ENCODE measurements at places on chromosomes 16 and 17.
A peak's percentile ranks its signal among the peaks of the same experiment; 100 is the strongest.

GRCh38 chr17:33520426-33521330, 227.6 kb upstream of the ASIC2 start:
- peak; percentile 10 for DNase-seq

- DNase-seq = no peak
Observed at GRCh38 chr17:28889996-28890395, 7.5 kb downstream of the FLOT2 start.

- no peak for DNase-seq
Observed at GRCh38 chr17:49821916-49822315, 26.0 kb downstream of the TAC4 start.

DNA sequence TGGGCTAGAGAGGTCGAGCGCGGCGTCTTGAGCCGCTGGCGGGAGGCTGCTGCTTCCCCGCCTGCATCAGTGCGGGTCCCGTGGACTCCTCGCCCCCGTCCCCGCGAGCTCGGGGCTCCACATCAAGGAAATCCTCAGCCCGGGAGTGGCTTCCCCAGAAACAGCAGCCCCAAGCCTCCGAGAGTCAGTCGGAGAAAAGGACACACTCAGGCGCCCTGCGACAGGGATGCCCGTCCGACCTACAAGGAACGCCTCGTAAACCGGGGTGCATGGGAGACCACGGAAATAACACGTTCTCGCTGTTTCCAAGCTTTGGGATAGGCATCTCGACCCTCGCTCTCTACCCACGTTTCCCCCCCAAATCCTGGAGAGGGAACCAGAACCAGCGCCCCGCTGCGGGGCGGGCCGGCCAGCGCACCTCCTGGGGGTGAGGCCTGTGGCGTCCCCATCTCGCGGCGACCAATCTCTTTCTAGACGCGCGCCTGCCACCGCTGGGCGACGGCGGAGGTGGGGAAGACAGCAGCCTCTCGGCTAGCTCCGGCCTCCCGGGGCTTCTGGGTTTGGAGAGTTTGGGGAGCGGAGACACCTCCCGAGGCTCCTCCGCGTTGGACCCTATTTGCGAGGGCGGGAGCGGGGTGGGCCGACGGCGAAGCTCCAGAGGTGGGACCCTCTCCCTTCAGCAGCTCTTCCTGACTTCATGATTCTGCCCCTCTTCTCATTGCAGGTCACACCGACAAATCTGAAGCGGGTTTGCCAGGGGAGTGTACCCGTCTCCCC, 759 bp upstream of the TP53I13 start:
- DNase-seq = no peak

GRCh38 chr16:22624038-22624799, 113.5 kb downstream of the NPIPB5 start:
- no peak for DNase-seq

DNA sequence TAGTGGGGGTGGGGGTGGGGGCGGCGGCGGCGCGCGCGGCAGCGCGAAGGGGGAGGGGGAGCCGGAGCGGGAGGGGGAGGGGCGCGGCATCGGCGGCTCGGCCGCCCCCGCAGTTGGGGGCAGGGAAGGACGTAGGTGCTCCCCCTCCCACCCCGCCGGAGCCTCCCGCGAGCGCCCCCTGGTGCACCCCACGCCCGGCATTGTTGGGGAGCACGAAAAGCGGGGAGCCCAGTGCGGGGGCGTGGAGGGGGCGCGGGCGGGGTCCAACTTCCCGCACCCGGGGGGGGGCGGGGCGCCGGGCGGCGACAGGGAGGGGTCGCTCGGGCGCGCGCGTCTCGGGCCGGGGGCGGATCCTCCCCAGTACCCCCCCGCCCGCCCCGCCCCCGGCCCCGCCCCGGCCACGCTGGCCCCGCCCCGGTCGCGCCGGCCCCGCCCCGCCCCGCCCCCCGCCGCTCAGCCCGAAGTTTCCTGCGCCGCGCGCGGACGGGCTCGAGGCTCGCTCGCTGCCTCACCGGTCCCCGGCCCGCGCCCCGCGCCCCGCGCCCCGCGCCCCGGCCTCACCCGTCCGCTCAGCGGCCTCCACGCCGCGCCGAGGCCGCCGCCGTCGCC, at the start of gene CACNA1H:
CACNA1H (plus strand) TSS at position 456 of the 609 bp plus-strand sequence. CDS start 632 bp downstream, outside the sequence.
- DNase-seq = peak; percentile 33

GRCh38 chr17:58513965-58514769, at the start of gene MTMR4:
MTMR4 (minus strand) TSS chr17:58514638; CDS start chr17:58514407, 231 bp downstream.
- peak; percentile 54 for DNase-seq

DNA sequence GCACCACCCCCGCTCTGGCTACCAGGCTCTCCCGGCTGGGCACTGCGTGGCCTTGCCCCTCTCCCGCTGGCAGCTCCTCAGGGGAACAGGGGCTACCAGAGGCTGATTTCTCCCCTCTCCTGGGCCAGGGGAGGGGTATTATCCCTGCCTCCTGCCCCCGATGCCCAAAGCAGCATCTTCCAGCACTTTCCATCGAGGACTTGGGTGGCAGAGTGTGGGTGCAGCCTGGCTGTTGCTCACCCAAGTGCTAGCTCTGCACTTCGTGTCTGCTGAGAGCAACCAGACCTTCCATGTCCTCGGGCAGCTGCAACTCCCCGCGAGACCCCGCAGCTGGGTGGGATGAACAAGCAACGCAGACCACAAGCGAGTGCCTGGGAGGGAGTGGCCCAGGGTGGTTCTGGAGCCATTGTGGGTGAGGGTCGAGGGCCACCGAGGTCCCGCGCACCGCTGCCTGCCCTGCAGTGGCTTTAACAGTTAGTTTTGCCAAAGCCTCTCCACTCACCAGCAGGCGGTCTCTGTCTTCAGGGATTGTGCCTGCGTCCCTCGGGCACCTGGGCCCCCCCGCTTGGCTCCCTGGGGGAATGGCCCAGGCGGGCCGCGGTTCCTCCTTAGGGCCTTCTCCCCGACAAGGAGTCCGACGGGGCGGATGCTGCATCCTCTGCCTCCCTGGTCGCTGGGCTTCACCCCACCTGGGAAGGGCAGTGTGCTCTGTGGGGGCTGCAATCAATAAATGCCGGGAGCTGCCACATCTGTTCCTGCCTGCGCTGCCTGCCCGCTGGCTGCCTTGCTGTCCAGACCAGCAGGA, 8.4 kb downstream of the SLC25A10 start:
- no peak for DNase-seq

GRCh38 chr16:85006639-85007038, 4.7 kb downstream of the ZDHHC7 start:
- no peak for DNase-seq

DNA sequence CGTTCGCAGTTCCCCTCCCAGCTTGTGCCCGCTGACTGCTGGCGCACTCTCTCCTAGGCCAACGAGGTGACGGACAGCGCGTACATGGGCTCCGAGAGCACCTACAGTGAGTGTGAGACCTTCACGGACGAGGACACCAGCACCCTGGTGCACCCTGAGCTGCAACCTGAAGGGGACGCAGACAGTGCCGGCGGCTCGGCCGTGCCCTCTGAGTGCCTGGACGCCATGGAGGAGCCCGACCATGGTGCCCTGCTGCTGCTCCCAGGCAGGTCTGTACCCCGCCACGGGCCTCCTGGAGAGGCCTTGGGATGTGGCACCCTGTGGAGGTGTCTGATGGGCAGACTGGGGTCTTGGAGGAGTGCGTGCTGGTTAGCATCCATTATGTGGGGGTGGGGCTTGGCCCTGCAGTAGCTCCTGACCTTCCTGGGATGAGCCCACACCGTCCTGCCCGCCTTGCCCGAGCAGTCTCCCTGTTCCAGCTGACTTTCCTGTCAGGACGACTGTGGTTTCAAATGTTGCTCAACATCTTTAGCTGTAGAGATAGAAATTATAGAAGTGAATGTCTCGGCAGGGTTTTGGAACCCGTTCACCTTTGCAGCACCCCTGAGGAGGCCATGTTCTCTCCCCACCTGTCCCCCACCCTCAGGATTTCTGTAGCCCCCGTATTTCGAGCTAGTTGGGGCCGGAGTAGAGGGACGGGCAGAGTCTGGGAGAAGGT, 44.9 kb upstream of the CAPN15 start:
- no peak for DNase-seq

GRCh38 chr16:55663225-55663624, 7.4 kb downstream of the SLC6A2 start:
- no peak for DNase-seq

- DNase-seq = peak; percentile 20
Observed at GRCh38 chr17:67689534-67690177, 28.1 kb upstream of the NOL11 start.

GRCh38 chr17:3944485-3945388, 19.5 kb downstream of the ATP2A3 start:
- no peak for DNase-seq

DNA sequence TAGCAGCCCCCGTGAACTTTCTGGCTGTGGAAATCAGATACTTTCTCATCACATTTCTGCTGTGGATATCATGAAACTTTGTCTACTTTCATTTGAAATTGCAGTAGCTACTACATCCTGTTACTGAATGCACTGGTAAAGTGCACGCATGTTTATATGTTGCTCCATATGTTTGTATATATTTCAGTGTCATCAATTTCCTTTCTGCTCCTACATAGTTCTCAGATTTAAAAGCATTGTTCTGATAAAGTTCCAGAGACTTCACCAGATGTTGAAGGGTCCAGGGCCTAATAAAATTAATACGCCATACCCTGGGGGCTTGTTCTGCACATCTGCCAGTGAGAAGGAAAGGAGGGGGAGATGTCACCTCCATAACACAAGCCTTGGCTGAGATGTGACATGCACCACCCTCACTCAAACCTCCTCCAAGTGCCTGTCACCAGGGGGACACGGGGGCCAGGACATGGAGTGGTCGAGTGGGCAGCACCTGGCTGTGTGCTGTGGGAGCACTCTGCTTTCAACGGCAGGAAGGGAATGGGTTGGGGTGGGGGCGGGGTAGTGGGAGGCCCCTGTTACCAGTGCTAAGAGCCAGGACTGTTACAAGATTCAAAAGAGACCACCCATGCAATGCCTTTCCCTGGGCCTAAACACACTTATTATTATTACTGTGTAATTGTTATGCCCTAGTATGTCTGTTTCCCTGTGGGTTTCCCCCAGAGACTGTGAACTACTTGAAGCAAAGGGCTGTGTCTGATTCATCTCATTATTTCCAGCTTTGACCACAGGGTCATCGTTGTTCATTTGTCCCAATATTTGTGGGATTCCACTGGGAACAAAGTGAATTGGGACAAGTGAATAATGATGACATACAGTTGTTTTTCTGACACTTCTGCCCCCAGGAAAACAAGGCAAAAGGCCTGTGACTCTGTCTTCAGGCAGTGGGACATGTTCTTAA, 193.4 kb downstream of the FOXL1 start:
- no peak for DNase-seq

GRCh38 chr16:8675183-8676159, 1.1 kb downstream of the ABAT start:
- peak; percentile 22 for DNase-seq

GRCh38 chr16:61897657-61898056, 138.6 kb downstream of the CDH8 start:
- no peak for DNase-seq

- no peak for DNase-seq
Observed at GRCh38 chr16:50335196-50335958, 33.4 kb downstream of the BRD7 start.

DNA sequence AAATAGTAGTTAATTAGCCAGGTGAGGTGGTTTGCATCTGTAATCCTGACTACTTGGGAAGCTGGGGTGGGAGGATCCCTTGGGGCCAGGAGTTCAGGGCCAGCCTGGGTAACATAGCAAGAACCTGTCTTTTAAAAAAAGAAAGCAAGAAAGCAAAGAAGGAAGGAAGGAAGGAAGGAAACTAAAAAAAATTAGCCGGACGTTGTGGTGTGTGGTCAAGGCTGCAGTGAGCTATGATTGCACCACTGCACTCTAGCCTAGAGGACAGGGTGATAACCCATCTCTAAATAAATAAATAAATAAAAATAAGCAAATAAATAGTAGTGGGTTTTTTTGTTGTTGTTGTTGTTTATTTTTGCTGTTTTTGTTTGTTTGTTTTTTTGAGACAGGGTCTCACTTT, 39.3 kb upstream of the MAP2K6 start:
- DNase-seq = no peak

- no peak for DNase-seq
Observed at GRCh38 chr17:67137860-67138259, 93.5 kb downstream of the CACNG1 start.

DNA sequence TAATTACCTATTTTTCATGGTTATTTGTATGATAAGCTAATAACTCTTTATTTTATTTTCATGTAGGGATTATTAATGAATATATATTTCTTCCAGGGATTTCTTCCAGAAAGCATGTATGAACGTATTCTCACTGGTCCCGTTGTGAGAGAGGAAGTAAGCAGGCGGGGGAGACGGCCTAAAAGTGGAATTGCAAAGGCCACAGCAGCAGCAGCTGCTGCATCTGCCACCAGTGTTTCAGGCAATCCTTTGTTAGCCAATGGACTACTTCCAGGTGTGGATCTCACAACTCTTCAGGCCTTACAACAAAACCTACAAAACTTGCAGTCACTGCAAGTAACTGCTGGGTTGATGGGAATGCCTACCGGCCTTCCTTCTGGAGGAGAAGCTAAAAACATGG, 110.3 kb upstream of the RBL2 start:
- no peak for DNase-seq

DNA sequence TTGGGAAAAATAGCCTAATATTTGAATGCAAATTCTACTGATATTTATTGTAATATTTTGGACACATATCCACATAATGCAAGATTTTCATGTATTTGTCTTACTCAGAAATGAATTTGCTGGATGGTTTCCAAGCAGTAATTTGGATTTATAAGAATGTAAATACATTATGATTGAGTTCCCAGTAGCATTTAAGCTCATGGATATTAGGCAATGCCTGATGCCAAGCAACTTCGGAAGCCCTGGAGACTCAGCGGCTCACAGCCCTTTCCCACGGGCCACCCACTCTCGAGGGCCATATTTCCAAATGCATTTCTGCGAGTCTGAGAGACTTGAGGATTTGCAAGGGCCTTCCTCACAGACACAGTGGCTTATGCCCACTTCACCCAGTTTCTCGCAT, 62.1 kb upstream of the MYOCD start:
- DNase-seq = no peak

DNA sequence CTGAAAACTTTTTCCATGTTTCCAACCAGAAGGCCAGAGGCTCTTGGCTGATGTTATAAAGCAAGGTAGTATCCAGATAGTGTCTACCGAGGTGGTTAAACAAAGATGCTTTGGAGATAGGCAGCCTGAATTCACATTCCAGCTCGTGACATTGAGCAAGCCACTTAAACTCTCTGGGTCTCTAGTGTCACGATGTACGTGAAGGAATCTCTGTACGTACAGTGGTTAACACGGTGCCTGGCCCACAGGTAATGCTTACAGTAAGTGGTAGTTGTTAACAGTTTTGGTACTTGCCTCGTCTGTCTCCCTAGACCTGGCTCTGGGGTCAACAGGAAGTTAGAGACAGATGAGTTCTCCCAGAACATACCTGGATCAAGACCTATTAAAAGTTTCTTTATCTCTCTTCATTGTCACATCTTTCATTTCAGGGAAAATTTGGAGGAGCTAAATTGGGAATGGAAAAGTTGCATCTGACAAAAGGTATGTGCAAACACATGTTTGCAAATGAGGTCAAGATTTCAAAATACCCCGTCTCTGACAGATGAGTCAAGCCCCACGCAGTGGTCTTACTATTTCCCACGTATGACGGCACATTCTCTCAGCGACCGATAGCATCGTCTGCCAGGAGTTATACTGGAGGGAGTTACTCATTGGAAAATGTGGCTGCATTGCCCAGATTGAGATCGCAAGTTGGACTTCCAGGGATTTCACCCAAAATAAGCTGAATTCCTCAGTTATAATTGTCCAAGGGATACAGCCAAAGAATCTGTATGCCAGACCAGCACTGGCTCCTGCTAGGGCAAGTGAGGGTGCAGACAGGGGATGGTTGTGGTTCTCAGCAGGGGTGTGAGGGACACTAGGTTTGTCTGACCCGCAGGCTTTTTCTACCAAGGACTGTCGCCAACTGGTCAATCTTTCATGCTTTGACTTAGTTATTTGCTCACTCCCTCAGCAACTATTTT, 18.9 kb upstream of the MYH10 start:
- no peak for DNase-seq

Measured in stimulated activated CD4-positive, alpha-beta T cell treated with anti-CD3 and anti-CD28 coated beads, Interleukin-1b, Interleukin-23, amount 100 ng/mL, for 1 hour (primary cell).